Heart right ventricle (tissue), 16 donors: ENCODE measurements at places on chromosomes 5 and 9. TPM values are rescaled to one million over a fixed set of nuclear protein-coding genes. Genes with fewer than 3 reads are reported as not detected.
A peak's percentile ranks its signal among the peaks of the same experiment; 100 is the strongest.

Gene IFNA2
- not detected for total RNA-seq

Gene NIPSNAP3A
- total RNA-seq = 21.6 TPM

Gene SLC23A1
- total RNA-seq = not detected

Gene MRPL41
- total RNA-seq = 196 TPM

Gene CDX1
- not detected for total RNA-seq

Gene RNF183
- not detected for total RNA-seq

Gene SH3TC2
- 6.8 TPM for total RNA-seq

Gene FOXD4L6
- not detected for total RNA-seq

Gene CTSV
- total RNA-seq = not detected

Gene ADRA1B
- total RNA-seq = 1.9 TPM

Gene RMND5B
- 32.4 TPM for total RNA-seq

Gene CD180
- total RNA-seq = not detected

Gene KDM3B
- total RNA-seq = 46.1 TPM

Gene PSMD5
- 15.4 TPM for total RNA-seq

- DNase-seq = no peak
Observed at GRCh38 chr5:176948458-176948857, 49.3 kb upstream of the HK3 start.

GRCh38 chr9:71179183-71179582 is 57.8 kb upstream of the TRPM3 start:
- DNase-seq = no peak

- DNase-seq = no peak
Observed at GRCh38 chr5:125890511-125890931, 532.7 kb upstream of the GRAMD2B start.

DNA sequence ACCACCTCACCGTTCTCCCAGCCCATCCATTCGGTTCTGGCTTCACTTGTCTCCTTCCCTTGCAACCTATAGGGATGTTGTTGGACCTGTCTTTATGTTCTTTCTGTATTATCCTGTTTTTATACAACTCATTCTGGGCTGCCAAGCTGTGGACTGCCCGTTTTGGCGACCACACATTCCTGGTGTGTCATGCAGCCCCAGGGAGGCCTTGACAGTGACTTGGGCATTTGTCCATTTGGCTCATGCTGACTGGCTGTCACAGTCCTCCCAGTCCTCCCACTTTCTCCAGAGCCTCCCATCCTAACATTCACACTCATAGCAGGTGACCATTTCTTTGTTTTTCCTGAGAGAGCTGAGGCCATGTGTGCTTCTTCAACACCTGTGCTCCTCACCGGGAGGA is 136.4 kb downstream of the SLF1 start:
- no peak for DNase-seq

GRCh38 chr9:113360242-113360842 is 11.0 kb downstream of the BSPRY start:
- DNase-seq = no peak

DNA sequence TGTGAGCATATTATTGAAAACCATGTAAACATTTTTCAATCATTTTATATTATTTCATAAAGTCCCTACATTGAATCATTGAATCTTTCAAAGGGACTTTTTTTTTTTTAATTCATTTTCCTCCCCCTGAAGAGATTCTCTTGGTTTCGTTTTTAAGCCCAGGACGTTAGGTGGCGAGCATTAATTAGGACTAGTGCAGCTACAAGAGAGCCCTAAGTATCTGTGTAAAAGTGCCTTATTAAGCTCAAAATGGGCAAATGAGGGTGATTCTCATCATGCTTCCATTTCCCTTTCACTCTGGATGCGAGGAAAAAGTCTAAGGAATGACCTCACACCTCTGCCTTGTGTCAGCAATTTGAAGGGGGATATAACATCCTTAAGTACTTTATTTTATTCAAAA is 517.9 kb upstream of the ITGA1 start:
- no peak for DNase-seq

- no peak for DNase-seq
Observed at GRCh38 chr9:136308702-136309053, 4.8 kb upstream of the CCDC187 start.

GRCh38 chr9:73026375-73026774 is 73.5 kb upstream of the ALDH1A1 start:
- DNase-seq = no peak

- no peak for DNase-seq
Observed at GRCh38 chr5:3307982-3308621, 287.5 kb upstream of the IRX1 start.

DNA sequence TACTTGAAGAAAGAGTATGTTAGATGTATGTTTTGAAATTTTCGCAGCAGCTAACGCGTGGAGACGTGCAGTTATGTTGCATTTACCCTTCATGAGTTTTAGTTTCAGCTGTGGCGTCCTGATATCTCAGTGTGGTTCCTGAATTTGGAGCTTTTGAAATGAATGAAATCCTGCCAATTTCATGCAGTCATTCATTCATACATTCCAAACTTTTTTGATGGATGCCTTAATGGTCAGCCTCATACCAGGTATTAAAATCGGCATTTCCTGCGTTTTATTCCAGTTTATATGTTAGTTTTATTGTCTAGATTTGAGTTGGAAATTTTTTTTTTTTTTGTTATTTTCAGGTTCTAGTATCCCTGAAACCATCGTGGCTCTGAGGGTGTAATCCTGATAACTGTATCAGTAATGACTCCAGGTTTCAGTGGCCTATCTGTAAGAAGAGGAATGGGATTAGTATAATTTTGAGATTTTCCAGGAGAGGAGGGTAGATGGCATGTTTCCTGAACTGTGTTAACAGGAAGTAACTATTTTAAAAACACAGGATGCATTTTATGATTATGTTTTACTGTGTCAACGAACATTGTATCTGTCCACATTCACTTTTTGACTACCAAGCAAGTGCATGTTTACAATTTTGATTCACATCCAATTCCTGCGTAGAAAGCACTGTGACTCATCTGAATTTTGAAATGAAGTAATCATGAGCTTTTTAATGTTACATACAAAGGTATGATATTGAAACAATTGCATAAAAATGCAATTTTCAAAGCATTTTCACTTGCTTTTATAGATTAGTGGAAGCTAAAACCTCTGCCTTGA is 1.0 kb downstream of the FOCAD start:
- DNase-seq = no peak

DNA sequence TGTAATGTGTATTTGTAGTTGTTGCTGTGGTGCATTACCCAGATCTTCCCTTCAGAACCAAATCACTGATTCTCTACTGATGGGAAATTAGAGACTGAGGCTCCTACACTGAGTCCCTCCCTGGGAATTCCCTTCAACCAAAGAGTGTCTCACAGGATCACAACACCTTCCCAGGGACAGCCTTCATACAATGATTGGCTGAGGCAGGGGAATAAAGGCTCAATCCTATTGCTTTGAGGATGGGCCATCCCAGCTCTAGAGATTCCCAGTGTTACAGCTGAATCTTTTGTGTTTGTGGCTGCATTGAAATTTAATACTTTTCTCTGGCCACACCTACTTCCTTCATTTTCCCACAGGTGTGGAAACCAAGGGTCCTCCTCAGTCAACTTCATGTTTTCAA is 96.4 kb upstream of the ELL2 start:
- no peak for DNase-seq

GRCh38 chr5:62465985-62466925 is 53.7 kb downstream of the IPO11 start:
- DNase-seq = no peak

DNA sequence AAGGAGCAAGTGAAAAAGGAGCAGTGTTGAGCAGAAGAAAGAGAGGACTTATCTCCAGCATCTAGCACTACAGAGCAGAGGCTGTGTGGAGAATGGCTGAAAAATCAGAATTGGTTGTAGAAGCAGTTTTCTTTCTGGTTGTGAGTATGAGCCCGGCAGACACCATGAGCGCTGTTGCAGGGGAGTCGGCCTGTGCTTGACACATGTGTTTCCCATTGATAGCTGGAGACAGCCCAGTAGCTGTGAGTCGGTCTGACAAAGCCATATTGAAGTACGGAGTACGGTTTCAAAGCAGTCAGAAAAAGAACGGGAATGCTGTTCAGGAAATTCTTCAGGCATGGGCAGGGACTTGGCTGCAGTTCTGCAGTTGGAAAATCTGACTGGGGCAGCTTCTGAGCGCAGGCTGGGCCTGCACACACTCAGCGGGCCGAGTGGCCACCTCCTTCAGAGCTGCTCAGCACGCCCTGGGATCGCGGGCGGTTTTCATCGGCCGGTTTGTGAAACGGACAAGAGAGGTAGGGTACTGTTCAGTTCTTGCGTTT is at the start of gene SGCD:
Gene SGCD (plus strand): TSS at position 447 of the 542 bp plus-strand sequence.
- DNase-seq = peak; percentile 67

- no peak for DNase-seq
Observed at GRCh38 chr9:120878188-120879130, 1.5 kb upstream of the PHF19 start.

DNA sequence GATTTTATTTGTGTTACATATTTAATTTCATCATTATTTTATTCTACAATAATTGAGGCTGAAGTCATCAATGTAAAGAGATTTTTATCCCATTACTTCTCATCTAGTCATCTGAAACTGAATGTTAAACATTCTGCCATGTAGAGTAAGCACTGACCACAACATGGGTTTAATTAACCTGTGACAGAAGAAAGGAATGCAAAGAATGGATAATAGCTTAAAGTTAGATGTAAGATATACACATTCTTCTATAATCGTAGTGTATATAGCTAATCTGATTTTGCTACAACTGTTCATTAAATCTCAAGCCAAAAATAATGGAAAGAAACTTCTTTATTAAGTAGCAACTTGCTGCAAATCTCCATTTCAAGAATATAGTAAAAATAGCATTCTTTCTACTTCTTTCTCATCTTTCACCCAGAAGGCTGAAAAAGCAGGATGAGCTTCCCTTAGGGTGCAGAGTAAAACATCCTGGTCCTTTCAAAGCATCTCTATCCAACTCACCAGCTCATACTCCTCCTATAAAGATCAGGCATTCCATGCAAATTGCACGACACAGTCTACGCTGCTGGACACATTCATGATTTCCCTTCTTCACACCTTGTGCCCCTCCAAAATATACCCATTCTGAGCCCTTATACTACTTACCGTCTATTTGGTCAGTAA is 115.2 kb downstream of the EFNA5 start:
- no peak for DNase-seq

DNA sequence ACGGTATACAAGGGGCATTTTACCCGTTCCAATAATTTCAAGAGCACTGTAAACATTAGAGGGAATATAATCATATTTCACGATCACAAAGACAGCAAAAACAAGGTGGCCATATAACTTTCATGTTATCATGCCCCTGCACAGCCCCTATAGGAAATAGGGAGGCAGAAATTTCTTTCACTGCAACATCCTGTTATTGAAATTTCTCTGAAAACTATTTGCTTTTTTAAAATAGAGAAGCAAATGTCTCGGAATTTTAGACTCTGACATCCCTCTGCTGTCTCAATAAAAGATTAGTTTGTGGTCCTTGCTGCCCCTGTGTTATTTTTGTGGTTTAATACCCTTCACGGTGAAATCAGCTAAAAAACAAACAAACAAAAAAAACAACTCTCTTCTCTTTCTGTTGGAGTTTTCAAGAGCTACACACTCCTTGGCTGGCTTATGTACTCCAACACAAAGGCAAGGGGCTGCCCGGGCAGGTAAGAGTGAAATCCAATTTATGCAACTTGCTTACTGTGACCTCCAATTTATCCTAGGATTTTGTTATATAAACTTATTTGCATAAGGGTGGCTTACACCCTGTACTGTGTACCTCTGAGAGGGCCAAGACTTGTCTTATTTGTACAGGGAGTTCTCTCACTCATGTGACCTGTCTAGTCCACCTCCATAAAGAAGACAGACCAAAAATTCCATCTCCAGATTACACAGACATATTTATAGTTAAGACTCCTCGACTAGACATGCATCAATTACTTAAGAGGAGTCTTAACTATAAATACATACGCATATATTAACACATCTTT is 223.6 kb downstream of the MLLT3 start:
- DNase-seq = no peak

DNA sequence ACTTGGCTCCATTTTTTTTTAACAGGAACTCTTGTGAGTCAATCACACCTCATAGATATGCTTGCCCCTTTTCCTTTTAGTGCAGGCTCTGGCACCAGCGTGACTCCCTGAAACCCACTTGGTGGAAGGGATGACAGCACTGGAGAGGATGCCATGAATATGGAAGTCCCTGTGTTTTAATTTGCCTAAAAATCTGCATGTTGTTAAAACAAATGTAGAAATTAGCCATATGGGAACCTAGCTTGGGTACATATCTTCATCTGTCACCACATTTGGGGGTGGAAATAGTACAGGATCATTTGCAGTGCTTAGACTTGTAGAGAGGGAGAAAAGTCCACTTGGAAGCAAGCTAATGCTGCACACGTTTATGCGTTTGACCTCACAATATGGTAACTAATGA is 179.0 kb downstream of the EBF1 start:
- DNase-seq = no peak

- DNase-seq = no peak
Observed at GRCh38 chr5:94288937-94289336, 329.5 kb downstream of the KIAA0825 start.

DNA sequence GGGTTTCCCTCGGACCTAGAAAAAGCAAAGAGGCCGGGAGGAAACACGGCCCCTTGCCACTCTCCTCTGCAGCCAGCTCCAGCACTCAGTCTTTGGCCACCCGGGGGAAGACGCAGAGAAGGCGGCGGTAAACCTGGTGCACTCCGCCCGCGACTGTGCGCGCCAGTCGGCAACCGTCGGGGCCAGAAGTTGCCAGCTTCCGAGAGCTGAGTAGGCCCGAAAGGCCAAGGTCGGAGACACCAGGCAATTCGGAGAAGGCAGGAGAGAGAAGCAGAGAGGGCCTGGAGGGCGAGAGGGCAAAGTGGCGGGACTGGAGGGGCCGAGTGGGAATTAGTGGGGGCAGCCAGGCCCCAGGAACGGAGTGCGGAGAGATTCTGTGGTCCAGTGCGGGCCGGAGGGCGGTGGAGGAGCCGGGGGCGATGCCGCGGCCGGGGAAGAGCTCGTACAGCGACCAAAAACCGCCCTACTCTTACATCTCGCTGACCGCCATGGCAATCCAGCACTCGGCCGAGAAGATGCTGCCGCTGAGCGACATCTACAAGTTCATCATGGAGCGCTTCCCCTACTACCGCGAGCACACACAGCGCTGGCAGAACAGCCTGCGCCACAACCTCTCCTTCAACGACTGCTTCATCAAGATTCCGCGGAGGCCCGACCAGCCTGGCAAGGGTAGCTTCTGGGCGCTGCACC is at the start of gene FOXB2:
Gene FOXB2 (plus strand): TSS at position 420 of the 690 bp plus-strand sequence. CDS start 0 bp downstream, at position 420.
- no peak for DNase-seq

- DNase-seq = peak; percentile 62
Observed at GRCh38 chr9:137269231-137269772, 8.2 kb upstream of the TOR4A start.

- no peak for DNase-seq
Observed at GRCh38 chr5:125348936-125349831, 602.7 kb upstream of the ZNF608 start.

- DNase-seq = no peak
Observed at GRCh38 chr5:6900247-6901227, 187.3 kb downstream of the TENT4A start.

- DNase-seq = no peak
Observed at GRCh38 chr5:173592050-173592669, 24.3 kb downstream of the BOD1 start.

- DNase-seq = no peak
Observed at GRCh38 chr5:79547429-79547822, 33.5 kb upstream of the HOMER1 start.

- DNase-seq = no peak
Observed at GRCh38 chr5:177994561-177995190, 1.4 kb downstream of the PROP1 start.

GRCh38 chr5:33299621-33300208 is 141.1 kb upstream of the TARS1 start:
- no peak for DNase-seq
